ENCODE measurements at places on chromosomes 3 and 15.

DNA sequence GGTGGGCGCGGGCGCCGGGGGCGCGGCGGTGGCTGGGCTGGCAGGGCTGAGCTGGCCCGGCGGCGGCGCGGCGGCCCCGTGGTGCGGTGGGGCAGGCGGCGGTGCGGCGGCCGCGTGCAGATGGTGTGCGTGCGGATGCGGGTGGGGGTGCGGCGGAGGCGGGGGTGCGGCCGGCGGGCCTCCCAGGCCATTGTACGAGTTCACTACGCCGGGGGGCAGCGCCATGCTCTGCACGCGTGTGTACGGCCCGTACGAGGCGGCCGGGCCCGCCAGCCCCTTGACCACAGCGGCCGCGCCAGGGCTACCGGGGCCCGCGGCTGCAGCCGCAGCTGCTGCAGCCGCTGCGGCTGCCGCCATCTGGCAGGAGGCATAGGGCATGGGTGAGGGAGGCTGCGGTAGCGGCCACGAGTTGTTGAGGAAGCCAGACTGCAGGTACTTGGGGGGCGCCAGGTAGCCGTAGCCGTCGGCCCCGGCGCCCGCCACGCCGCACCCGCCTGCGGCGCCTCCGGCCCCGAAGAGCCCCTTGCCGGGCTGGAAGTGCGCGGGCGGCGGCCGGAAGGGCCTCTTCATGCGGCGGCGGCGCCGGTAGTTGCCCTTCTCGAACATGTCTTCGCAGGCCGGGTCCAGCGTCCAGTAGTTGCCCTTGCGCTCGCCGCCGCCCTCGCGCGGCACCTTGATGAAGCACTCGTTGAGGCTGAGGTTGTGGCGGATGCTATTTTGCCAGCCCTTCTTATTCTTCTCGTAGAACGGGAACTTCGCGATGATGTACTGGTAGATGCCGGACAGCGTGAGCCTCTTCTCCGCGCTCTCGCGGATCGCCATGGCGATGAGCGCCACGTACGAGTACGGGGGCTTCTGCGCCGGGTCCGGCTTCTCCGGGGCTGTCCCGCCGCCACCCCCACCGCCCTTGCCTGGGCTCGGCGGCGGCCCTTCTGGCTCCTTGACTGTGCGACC is 951 bp downstream of the FOXL2 start:
- DNase-seq: no peak

DNA sequence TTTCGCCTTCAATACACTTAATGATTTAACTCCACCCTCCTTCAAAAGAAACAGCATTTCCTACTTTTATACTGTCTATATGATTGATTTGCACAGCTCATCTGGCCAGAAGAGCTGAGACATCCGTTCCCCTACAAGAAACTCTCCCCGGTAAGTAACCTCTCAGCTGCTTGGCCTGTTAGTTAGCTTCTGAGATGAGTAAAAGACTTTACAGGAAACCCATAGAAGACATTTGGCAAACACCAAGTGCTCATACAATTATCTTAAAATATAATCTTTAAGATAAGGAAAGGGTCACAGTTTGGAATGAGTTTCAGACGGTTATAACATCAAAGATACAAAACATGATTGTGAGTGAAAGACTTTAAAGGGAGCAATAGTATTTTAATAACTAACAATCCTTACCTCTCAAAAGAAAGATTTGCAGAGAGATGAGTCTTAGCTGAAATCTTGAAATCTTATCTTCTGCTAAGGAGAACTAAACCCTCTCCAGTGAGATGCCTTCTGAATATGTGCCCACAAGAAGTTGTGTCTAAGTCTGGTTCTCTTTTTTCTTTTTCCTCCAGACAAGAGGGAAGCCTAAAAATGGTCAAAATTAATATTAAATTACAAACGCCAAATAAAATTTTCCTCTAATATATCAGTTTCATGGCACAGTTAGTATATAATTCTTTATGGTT is at the start of gene CCR5:
TSS of gene CCR5 (plus strand) at position 108 of the 680 bp plus-strand sequence. CDS start 1,957 bp downstream, outside the sequence.
- no peak for DNase-seq

DNA sequence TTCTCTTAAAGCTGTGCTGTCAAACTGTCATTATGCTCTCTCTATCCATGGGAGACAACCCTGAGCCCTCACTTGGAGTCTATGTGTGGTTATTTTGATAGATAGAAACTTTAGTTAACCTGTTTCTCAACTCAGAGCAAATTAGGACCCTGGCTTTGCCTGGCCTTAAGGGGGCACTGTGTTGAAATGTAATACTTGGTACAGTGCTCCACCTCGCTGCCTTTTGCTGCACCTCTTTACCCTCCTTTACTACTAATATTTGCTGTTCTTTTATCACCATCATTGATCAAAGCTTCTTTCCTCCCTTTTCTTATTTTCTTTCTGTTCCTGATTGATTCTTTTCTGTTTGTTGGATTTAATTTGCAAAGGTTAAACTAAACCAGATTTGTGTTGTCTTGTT is 34.3 kb downstream of the STT3B start:
- no peak for DNase-seq

DNA sequence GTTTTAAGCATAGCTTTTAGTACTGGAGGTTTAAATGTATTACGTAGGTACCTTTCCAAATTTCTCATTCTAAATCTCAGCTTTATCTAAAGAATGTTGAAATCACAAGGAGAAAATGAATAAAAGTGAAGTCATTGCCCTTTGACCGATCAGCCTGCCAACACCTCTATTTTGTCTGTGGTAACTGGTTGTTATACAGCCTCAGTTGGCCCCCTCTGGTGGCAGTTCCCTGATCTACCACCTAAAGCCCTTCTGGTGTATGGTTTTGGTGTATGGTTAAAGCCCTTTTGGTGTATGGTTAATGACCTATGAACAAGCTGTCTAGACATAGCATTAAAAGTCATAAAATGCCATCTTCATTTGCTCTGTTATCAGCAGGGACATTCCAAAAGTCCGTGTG is 378.2 kb upstream of the AZI2 start:
- no peak for DNase-seq

GRCh38 chr3:52216585-52217408 is 8.6 kb downstream of the TLR9 start:
- DNase-seq: no peak

DNA sequence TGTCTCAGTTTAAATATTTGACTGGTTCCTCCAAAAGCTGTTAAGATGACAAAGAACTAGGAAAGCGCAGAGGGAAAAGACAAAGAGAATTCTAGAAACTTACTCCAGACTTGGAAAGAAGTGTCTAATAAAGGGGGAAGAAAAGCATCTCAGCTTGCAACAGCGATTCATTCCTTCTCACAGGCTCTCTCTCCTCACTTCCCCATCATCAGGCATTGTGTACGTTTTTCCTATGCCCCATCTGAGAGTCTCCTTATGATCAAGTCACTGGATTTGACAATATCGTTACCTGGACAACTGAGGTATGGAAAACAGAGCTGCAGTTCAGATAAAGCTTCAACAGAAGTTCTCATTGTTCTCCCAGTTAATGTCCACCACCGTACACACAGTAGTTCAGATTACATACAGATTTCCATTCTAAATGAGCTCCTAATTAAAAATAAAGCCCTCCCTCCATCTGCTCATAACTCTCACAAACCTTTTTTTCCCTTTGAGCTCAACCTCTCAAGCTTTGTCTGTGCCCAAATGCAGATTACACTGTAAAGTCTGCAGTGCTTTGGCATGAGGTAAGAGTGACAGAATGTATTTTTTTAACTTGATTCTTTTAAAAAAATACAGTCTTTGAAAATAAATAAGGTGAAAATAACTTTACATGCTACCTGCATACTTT is 254.4 kb upstream of the THBS1 start:
- no peak for DNase-seq

- no peak for DNase-seq
These were observed 46.9 kb downstream of the KBTBD12 start for GRCh38 chr3:127961963-127962362.

DNA sequence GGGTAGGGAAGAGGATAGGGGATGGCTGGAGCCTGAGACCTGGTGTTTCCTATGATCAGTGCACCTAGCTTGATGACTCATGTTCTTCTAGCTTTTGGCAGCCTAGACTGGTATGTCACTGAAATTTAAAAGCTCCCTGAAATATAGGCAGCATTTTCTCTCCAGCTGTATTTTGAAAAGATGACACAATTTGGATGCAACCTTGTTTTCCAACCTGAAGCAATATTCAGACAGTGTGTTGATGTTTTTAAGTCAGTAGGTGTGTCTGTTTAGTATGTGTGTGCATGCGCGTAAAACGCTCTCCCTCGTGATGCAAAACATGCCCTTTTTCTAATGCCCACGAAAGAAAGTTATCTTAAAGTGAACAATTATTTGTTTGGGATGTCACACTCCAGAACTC is 58.5 kb downstream of the RPL22L1 start:
- DNase-seq: no peak

DNA sequence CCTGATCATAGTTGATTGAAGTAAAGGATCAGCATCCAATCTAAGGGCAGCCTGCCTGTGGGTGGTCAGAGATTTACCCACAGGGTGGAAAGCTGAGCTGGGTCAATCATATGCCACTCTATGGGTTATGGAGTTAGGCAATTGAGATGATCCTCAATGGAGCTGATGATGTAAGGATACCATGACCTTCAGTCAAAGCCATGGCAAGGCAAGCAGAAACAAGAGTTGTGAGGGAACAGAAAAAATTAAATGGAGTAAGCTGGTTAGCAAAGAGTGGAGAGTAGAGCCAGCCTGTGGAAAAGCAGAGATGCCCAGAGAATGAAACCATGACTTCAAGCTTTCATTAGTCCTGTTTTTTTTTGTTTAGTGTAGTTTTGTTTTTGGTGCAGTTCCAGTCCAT is 5.7 kb upstream of the IQGAP1 start:
- no peak for DNase-seq

- DNase-seq: no peak
These were observed at the start of gene PXK for GRCh38 chr3:58332575-58333188. PXK (plus strand) TSS chr3:58332892; CDS start chr3:58332989, 97 bp downstream.

GRCh38 chr3:44966795-44967278 is 9.1 kb downstream of the ZDHHC3 start:
- no peak for DNase-seq

DNA sequence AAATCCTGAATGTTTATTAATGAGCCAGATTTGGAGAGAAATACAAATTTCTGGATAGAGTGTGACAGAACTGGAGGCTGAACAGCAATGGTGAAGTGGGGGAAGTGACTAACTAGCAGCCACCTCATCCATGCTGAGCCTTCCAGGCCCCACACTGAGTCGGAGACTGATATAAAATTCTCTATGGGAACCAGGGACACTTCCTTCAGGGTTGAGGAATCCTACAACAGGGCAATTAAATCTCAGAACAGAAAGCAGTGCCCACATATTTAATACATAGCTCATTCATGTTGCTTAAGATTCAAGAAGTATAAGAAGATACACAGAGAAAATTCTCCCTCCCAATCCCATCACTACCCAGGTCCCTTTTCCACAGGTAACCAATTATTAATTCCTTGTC is 49.3 kb downstream of the HACD2 start:
- no peak for DNase-seq

- no peak for DNase-seq
These were observed 5.3 kb downstream of the MYO5C start for GRCh38 chr15:52290329-52290728.

GRCh38 chr3:27224197-27224596 is 145.0 kb downstream of the NEK10 start:
- DNase-seq: no peak

DNA sequence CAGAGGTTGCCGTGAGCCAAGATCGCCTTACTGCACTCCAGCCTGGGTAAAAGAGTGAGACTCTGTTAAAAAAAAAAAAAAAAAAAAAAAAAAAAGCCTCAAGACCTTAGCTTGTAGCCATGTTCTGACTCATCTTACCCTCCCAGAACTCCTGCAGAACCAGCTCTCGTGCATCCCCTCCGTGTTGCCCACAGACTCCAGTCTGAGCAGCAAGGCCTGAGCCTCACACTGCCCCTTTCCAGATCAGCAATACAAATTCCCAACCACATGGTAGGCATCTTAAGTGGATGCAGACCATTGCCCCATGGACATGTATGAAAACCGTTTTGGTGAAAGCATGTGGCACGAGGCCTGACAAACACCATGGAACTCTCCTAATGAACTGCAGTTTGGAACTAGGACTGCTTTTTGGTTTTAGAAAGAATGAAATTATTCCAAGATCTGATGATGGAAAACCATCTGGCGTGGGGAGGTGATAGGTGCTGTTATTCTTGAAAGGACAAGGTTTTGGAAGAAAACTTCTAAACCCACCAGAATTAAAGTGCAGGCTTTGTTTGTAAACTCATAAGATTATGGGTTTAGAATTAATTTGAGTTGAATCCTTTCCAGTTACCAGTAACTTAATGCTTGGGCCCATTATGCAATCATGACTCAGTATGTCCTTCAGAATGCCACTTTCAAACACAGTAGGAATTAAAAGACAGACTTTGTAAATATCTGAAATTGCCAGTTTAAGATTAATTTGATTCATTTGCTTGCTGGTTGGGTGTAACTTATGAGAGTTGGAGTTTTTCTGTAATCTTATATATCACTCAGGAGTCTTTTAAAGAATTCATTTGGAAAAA is 163.7 kb upstream of the LRTM1 start:
- DNase-seq: no peak

DNA sequence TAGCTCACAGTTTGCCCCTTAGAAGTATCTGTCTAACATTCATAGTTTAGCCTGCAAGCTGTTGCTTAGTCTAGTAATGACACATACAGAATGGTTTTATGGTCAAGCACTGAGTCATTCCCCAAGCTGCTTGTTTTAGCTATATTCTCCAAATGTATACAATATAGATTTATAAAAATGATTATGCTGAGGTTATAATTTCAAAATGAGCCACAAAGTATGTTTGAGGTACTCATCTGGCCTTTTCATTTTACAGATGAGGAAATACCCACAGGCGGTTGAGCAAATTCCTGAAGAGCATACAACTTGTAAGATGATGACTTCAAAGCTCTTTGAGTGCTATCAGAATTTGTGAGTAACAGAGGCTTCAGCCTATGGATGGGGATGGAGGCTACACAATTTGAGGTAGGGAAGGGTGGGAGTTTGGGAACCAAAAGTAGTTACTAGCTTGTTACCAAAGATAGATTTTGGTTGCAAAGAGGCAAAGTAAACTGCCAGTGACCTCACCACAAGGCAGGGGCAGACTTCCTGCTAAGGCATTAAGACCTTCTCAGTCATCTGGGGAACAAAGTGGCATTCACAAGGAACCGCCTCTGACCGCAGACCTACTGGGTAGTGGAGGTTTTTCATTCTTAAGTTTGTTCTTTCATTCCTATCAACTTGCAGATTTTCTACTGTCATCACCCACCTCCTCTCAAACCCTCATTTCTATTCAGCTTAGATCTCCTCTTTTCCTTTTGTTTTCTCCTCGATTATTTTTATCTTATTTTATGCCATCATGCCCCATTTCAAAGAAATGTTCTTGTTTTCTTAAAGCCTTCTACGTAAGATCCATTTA is 257.2 kb upstream of the NECTIN3 start:
- DNase-seq: no peak

Data from NCI-H774 (cell line).